ENCODE measurements at places on chromosomes 7 and 10.

GRCh38 chr7:108109221-108109908 is 20.8 kb downstream of the LAMB4 start:
- peak; percentile 20 for DNase-seq

DNA sequence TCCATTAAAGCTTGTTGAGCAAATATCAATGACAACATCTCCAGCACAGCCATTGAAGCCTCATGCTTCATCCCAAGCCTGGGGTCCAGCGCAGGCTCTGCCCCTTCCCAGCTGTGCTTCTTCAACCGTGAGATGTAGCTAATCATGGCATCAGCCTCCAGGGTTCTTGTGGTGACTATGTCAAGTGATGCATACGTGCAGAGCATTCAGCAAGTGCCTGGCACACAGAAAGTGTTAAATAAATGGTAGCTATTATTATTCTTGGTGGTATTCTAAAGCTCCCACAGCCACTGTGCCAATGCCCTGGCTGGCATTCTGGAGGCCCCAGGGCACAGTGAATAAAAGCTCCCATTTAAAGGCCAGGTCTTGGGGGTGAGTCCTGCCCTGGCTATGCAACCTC is 146.6 kb downstream of the WDR11 start:
- no peak for DNase-seq

GRCh38 chr10:110527731-110528171 is 30.0 kb downstream of the DUSP5 start:
- no peak for DNase-seq

- peak; percentile 80 for DNase-seq
Observed at GRCh38 chr7:148535217-148535616, 55.3 kb upstream of the C7orf33 start.

- DNase-seq: no peak
Observed at GRCh38 chr10:96420228-96421009, 61.6 kb upstream of the OPALIN start.

Data from MV-4-11 (cell line).